NCI-H1092 (cell line): ENCODE measurements at places on chromosomes 3 and 15.
A peak's percentile ranks its signal among the peaks of the same experiment; 100 is the strongest.

- DNase-seq, result no peak
These were observed 43.4 kb downstream of the ARMC8 start for GRCh38 chr3:138230525-138230924.

GRCh38 chr3:55690726-55691125 lies 203.6 kb upstream of the WNT5A start:
- no peak for DNase-seq

GRCh38 chr15:74763416-74763815 lies 14.8 kb downstream of the CYP1A2 start:
- DNase-seq, result no peak

DNA sequence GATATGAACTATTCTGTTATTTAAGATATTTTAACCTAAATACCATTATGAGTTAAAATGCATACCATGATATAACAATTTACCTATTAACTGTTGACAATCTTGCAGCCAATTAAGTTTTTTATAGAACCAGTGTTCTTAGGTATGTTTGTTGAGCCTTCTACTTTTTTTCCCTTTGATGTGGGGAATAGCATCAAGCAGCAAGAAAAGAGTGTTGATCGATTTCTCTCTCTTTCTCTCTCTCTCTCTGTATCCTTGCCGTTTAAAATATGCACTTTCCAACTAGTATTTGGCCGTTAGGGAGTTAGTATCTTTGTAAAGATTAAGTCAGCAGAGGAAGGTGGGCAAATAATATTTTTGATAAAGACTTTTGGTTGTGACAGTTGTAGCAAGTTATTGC lies 5.9 kb downstream of the CHD2 start:
- DNase-seq, result no peak

DNA sequence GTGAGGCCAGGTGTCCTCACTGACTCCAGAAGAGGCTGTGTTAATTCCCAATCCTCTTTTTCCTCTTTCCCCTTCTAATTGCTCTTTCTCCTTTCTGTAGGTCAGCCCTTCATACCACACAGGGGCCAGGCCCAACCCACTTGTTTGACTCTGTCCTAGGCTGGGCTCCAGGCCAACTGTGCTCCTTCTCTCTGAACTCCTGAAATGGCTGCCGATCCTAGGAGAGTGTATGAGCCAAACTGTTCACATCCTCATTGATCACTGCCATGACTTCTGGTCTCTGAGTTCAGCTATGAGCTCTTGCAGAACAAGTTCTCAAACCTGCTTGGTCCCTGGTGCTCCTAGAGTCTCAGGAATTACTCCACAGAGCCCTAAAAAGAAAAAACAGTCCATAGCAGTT lies 145.1 kb downstream of the VGLL4 start:
- DNase-seq, result peak; percentile 7

- no peak for DNase-seq
These were observed 1.7 kb upstream of the FAM3D start for GRCh38 chr3:58668247-58668646.
